ENCODE measurements at places on chromosomes 7 and 10.

GRCh38 chr7:4051696-4052095 lies 630.4 kb upstream of the FOXK1 start:
- DNase-seq, result no peak

GRCh38 chr7:143490717-143491306 lies 13.1 kb downstream of the TAS2R41 start:
- DNase-seq, result no peak

GRCh38 chr10:76618641-76619040 lies 1019.0 kb downstream of the KCNMA1 start:
- DNase-seq, result no peak

DNA sequence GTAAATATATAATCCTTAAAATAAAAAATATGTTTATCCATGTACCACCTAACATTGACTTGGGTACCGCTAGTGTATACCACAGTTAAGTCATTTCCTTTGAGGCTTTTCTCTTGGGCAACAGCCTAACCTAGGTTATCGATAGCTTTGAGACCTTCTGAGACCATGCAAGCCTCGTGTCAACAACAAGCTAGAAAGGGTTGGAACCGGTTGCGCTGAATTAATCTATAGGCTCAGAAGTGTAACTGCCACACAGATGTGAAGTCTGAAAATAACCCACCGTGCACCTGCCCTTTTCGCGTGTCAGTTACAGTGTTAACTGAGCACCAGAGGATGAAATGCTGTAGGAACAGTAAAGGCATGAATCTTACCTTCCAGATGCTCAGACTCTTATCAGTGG lies 59.8 kb downstream of the ARID5B start:
- DNase-seq, result no peak

- no peak for DNase-seq
Observed at GRCh38 chr7:122965306-122965705, 30.2 kb downstream of the TAS2R16 start.

- no peak for DNase-seq
Observed at GRCh38 chr7:43977525-43977924, 20.2 kb upstream of the SPDYE1 start.

GRCh38 chr10:82883603-82884002 lies 1008.6 kb downstream of the NRG3 start:
- no peak for DNase-seq

DNA sequence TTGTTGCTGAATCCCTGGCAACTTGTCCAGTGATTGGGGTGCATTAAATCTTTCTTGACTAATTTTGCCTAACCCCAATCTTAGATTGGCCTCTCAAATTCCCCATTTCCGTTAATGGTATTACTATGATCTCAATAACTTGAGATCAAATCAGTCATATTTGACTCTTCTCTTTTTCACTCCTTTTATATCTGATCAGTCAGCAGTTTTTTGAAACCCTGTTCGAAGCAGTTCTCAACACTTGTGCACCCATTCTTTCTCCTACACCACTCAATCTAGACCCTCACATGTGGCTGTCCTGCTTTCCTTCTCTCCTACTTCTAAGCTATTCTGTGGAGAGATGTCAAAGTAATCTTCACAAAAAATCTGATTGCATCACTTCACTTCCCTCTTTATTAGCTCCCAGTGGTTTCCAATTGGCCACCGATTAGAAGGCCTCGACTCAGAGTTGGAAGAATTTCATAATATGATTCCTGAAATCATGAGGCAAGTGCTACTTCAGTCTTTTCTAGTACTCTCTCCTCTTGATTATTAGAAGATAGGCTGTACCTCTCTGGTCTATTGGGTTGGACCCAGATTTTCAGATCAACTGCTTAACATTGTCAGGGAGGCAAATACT lies 128.9 kb downstream of the ZNF365 start:
- DNase-seq, result no peak

DNA sequence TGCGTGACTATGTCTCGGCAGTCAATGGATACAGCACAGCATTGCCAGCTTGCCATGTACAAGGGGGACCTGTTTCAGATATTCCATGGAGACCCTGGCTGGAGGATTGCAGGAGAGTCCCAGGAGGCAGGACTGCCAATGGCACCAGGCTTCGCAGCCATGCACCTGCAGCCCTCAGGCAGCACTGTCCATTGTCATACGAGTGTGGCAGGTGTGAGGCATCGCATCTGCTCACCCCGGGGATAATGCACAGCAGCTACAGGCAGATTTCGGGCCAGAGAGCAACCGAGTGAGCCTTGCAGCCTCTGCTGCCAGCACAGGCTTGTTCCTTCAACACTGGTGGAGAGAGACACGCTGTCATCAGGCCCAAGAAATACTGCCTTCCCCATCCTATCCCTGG lies 415.1 kb downstream of the PAXIP1 start:
- no peak for DNase-seq

DNA sequence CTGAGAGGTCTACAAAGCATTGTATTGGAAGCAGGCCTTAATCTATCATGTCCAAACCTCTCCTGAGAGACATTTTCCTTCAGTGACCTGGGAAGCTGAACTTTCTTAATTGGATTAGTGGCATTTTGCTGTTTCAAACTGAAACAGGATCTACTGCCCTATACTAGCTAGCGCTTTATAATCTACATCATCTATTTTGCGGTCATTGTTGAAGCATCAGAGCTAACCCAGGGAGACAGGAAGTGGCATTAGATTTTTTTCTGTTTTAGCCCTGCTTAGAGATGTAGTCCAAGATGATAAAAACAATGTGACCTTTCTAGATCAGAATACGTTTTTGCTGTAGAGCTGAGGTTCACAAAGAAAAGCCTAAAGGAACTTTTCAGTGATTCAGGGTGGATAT lies 147.4 kb upstream of the AGR3 start:
- DNase-seq, result no peak

- DNase-seq, result no peak
Observed at GRCh38 chr10:88980247-88980646, 10.4 kb upstream of the FAS start.

DNA sequence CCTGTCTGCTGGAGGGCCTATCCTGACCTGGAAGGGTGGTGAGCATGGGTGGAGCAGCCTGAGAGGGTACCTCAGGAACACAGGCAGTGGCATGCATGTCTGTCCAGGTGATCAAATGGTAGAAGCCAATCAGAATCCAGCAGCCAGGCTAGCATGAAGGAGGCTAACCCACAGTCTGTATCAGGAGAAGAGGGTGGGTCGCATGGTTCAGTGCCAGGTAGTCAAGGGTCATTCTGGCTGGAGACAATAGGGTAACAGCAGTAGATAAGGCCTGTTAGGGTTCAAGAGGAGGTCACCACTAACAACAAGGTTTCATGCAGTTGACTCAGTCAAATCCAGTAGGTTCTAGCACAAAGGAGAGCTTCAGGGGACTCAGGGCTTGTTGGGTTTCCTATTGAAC lies 10.4 kb downstream of the ALDH18A1 start:
- DNase-seq, result no peak

- no peak for DNase-seq
Observed at GRCh38 chr10:24469993-24470392, 253.7 kb downstream of the ARHGAP21 start.

GRCh38 chr7:69908454-69908853 lies 310.2 kb downstream of the AUTS2 start:
- DNase-seq, result no peak

DNA sequence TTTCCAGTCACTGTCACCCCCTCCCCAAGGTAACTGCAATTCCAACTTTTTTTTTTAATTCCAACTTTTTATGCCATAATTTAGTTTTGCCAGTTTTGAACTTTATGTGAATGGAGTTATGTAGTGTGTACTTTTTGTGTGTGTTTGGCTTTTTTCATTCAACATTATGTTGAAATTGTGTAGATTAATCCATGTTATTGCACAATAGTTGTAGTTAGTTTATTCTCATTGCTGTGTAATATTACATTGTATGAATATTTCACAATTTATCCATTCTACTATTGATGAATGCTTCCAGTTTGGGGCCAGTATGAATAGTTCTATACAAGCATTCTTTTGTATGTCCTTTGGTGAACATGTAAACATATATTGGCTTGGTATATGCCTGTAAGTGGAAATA lies 32.5 kb downstream of the MXI1 start:
- no peak for DNase-seq

- no peak for DNase-seq
Observed at GRCh38 chr7:50455658-50456057, 5.5 kb upstream of the FIGNL1 start.

Data from HS-27A (cell line).